ENCODE measurements at places on chromosomes 16 and 17.

GRCh38 chr16:51762081-51762996 is 611.3 kb upstream of the SALL1 start:
- no peak for DNase-seq

- no peak for DNase-seq
Measured at GRCh38 chr17:31443386-31443785, 51.9 kb downstream of the RAB11FIP4 start.

DNA sequence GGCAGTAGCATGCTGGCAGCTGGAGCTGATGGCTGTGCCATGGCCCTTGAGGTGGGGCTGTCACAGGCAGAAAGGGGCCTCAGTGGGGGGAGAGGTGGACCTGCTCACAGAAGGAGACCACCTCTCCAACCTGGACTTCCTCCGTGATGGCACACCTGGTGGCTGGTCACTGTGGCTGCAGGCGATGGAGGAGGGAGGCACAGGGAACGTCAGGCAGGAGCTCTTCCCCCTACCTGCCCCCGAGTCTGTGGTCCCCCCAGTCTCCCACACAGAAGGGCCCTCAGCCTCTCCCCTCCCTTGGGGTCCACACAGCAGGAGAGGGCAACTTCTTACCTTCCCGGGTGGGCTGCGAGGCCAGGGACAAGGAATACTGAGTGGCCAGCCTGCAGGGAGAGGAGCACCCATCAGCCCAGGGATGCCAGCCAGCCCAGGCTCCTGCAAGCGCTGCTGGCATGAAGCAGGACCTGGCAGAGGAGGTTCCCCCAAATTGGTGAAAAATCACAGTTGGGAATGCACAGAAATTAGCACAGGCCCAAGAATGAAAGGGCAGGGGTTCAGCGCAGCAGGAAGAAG is 96.5 kb downstream of the GOSR1 start:
- DNase-seq = no peak

DNA sequence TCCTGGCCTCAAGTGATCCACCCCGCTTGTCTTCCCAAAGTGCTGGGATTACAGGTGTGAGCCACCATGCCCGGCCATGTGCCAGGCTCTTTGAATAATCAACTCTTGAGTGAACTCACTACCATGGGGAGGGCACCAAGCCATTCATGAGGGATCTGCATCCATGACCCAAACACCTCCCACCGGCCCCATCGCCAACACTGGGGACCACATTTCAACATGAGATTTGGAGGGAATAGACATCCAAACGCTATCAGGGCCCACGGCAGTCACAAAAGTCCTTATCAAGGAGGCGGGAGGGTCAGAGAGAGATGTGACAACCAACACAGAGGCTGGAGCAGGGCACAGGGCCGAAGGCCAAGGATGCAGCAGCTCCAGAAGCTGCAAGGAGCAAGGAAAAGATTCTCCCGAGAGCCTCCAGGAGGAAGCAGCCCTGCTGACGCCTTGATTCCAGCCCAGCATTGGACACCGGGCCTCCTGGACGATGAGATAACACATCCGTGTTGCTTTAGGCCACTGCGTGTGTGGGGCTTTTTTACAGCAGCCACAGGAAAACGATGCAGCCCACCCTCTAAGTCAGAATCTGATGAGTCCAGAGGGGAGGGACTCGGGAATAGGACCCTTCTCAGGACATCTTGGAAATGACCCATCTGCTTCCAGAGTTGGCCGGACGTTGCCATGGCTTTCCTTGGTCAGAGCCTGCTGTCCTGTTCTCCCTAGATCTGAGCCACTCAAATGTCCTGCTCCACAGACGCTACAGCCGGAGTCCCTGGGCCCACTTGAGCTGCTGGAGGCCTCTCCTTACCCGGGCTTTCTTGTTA is 47.3 kb upstream of the CMIP start:
- no peak for DNase-seq

GRCh38 chr17:38693700-38694329 is 11.3 kb upstream of the MLLT6 start:
- no peak for DNase-seq

DNA sequence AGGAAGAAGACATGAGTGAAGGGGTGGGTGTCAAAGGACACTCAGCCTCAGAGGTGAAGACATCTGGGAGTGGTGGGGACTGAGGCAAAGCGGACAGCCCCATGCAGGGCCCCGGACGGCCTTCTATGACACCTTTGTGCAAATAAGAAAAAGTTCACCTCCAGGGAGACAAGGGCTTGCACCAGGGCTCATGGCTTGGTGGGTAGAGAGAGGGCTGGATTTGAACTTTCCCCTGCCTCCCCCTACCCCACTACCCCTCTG is 30.5 kb downstream of the LRRC75A start:
- DNase-seq = no peak

GRCh38 chr16:66845791-66846221 is 1.6 kb downstream of the CA7 start:
- no peak for DNase-seq

GRCh38 chr17:69919789-69920188 is 155.2 kb upstream of the KCNJ16 start:
- DNase-seq = no peak

- no peak for DNase-seq
Measured at GRCh38 chr17:68089881-68090280, 54.3 kb downstream of the KPNA2 start.

DNA sequence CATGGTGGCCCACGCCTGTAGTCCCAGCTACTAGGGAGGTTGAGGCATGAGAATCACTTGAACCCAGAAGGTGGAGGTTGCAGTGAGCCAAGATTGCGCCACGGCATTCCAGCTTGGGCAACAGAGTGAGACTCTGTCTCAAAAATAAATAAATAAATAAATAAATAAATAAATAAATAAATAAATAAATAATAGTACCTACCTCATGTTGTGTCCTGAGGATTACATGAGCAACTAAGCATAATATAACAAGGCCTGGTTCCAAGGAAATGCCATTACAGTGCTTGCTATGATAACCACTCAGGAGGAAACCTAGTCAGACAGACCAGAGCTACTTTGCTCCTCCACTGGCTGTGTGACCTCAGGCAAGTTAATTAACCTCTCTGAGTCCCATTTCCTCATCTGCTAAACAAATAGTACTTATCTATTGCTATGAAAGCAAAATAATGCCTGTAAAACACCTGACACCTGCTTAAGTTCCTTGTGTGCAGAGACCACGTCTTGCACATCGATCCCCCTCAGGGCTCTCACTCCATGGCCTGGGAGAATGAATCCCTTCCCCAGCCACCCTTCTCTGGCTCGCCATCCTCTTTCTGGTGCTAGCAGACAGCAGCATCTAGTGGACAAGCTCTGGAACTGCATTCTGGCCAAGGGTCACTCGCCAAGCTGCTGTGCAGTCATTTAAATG is 7.5 kb downstream of the EPOP start:
- DNase-seq = no peak

GRCh38 chr17:4326112-4326511 is 40.4 kb downstream of the UBE2G1 start:
- DNase-seq = no peak

DNA sequence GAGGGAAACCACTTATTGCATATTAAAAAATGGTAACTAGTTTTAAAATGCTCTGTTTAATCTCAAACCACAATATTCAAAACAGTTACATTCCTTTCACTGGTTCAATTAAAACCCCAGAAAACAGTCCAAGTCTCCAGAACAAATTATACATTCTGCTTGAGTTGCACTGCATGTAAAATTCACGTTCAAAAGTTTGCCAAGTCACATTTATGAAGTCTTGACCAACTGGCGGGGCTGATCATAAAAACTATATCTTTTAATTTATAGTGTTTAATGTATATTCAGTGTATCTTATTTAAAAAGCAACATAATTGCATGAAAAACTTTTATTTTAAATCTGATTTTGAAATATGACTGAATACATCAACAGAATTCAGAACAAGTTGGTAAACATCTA is 25.0 kb downstream of the CPPED1 start:
- DNase-seq = no peak

- no peak for DNase-seq
Measured at GRCh38 chr16:24980077-24980793, 34.9 kb downstream of the ARHGAP17 start.

GRCh38 chr16:81469710-81470535 is 25.3 kb downstream of the CMIP start:
- no peak for DNase-seq

DNA sequence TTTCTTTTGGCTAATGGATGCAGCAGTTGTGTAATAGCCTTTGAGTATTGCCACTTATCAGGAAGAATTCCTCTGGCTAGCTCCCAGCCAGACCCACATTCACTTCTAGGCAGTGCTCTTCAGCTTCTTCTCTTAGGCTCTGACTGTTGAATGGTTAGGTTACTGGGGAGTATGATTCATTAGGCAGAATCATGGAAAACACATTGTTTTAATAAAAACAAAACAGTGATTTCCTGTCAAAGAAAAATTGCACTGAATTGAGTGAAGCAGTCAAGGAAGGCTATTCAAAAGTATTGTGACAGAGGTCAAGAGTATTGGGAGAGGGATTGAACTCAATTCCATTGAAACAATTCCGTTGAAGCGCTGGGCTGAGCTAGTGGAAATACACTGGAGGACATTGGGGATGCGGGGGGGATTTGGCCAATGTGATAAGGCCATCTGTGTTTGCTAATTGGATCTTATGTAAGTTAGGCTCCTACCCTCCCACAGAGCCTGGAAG is 68.0 kb downstream of the CNTNAP4 start:
- no peak for DNase-seq

DNA sequence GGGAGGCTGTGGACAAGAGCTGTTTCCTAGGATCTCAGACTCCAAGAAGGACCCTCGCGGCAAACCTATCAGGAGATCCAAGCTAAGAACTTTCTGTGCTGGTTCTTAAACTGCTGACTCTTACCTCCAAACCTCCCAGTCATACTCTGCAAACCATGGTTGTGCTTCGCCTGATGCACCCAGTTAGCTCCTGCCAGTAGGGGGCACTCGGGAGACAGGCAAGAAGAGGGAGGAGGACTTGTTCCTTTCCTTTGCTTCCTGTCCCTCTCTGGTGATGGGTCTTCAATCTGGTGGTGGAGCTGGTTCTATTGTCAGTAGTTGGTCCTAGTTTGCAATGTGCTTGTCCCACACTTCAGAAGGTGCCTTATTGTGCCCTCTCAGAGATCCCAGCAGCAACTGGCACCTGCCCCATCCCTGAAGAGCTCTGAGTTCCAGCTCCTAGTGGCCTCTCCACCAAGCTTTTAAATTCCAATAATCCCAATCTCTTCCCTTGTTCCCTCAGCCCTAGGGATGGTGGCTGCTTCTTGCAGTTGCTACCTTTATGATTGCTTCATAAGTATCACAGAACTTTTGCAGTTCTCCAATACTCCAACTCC is 113.5 kb upstream of the RPL38 start:
- DNase-seq = peak; percentile 6

DNA sequence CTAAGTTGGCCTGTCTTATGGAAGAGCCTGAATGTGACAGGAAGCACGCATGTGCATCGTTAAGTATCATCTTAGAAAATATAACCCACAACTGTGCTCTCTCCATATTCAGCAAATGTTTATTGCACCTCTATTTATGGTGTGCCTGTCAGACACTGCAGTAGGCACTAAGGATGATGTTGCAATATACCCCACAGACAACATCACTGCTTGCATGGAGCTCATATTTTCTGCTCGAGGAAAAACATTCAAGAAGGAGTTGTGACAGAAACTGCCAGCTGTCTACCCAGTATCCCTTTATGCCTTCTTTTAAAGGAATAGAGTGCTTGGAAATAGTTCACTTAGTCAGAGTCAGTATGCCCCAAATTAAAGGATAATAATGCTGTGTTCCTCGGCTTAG is 132.3 kb upstream of the RBFOX1 start:
- DNase-seq = no peak

DNA sequence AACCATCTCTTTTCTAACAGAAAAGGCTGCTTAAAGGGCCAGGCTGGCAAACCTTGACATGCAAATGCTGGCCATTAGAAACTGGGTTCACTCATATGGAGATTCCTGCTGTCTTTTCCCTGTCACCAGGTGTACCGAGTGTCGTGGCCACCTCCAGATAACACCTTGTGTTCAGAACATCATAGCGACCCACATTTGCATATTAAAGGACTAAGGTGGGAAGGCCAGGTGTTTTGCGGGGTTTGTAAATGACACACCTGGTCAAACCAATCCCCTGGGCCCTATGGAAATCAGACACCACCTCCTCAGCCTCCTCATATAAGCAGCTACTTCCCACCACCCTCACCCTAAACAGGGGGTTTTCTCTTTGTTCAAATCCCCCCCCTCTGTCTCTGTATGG is 2.5 kb upstream of the AIPL1 start:
- no peak for DNase-seq

- DNase-seq = no peak
Measured at GRCh38 chr16:67163999-67164558, 466 bp upstream of the HSF4 start.

- no peak for DNase-seq
Measured at GRCh38 chr16:24753437-24753836, 24.0 kb downstream of the TNRC6A start.

- DNase-seq = no peak
Measured at GRCh38 chr16:14232106-14232864, 161.2 kb downstream of the MRTFB start.

DNA sequence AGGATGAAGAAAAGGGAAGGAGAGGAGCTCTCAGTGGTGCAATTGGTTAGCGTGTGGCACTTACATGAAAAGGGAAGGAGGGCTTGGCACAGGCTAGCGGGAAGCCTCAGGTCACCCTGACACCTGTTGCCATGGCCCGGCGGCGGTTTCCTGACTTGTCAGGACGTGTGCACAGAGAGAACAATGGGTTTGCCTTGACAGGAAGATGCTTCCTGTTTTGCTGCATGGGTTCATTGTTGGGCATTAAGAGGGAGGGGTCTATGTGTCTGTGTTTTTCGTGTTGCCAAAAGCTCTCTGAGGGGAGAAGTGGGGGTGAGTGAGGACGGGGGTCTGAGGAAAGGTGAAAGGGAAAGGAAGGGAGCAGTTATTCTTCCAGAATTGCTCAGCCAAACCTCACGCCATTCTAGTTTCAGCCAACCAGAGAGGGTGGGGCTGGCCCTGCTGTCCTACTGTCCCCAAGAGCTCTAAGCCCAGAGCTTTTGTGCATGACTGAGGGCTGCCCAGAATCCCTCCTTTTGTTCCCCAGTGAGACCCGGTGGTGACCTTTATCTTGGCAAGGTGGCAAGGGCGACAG is 17.1 kb upstream of the CCR7 start:
- peak; percentile 68 for DNase-seq

DNA sequence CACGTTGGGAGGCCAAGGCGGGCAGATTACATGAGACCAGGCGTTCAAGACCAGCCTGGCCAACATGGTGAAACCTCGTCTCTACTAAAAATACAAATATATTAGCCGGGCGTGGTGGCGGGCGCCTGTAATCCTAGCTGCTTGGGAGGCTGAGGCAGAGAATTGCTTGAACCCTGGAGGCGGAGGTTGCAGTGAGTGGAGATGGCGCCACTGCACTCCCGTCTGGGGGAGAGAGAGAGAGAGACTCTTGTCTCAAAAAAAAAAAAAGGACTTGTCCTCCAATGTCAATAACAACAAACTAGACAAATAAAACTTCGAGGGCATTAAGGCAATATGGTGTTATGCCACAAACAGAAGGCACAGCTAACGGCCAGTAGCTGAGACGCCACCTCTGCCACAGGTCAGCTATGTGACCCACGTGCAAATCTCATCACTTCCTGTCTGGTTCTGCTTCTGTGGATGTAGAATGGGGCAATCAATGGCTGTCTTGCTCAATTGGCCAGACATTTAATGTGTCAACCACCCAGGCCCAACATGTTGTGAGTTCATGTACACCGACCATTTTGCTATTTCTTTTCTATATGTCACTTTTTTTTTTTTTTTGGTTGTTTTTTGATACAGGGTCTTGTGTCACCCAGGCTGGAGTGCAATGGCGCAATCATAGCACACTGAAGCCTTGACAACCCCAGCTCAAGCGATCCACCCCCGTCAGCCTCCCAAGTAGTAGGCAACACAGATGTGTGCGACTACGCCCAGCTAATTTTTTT is 834 bp upstream of the TXNDC11 start:
- no peak for DNase-seq
